Urinary bladder (tissue), 4 donors: ENCODE measurements at places on chromosomes 12 and 14. TPM values are rescaled to one million over a fixed set of nuclear protein-coding genes. Genes with fewer than 3 reads are reported as not detected.

DNA sequence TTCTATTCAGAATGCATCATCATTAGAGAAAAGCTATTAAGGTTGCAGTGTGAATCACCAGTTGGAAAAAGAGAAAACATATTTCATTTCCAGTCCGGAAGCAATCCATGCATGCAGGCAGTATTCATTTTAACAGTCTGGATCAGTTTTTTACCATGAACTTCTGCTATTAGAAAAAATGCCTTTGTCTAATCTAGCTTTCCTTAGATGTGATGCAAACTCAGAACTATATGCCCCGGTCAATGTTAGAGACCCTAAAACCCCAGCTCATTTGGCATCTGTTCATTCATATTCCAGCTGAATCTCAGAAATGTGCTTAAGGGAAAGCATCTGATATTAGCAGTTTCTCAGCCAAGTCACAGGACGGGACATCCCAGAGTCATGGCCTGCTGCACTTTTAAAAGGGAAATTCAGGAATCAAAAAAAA, 8.5 kb downstream of the IRAK3 start:
- no peak for DNase-seq

SUPT16H gene
- 66.0 TPM for total RNA-seq

GPR33 gene
- total RNA-seq = not detected

CACNA1C gene
- total RNA-seq = 25.7 TPM

TTC8 gene
- total RNA-seq = 35.8 TPM
